Stimulated activated CD4-positive, alpha-beta T cell treated with anti-CD3 and anti-CD28 coated beads, Interleukin-15, amount 100 ng/mL, for 1 hour (primary cell): ENCODE measurements at places on chromosomes 2 and 18.

DNA sequence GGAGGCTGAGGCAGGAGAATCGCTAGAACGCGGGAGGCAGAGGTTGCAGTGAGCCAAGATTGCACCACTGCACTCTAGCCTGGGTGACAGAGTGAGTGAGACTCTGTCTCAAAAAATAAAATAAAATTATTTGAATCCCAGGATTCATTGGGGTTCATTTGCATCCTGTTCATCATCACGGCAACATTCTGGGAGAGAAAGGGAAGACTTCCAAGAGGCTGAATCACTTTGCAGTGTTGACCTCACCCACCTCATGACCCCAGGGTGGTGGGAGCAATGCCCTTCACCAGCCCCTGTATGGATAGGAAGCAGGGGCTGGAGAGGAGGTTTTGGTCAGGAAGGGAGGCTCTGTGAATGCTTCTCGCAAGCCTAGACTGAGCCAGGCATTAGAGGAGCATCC is 195.6 kb downstream of the CTIF start:
- DNase-seq = no peak

DNA sequence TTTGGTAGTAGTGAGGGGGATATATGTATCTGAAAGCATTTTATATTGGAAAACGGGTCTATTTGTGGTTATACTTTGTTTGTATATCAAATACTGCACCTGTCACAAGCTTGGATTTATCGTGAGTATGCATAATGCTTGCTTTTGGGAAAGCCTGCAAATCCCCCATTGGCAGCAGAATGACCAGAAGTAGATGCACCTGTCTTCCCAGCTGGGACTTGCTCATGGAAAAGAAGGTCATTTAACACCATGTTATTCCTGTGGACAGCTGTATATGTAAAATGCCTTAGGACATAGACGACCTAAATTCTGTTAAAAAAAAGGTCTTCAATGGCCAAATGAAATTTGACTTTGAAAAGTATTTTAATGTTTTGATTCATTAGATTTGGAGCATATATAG is 599.4 kb downstream of the XIRP2 start:
- DNase-seq = no peak

DNA sequence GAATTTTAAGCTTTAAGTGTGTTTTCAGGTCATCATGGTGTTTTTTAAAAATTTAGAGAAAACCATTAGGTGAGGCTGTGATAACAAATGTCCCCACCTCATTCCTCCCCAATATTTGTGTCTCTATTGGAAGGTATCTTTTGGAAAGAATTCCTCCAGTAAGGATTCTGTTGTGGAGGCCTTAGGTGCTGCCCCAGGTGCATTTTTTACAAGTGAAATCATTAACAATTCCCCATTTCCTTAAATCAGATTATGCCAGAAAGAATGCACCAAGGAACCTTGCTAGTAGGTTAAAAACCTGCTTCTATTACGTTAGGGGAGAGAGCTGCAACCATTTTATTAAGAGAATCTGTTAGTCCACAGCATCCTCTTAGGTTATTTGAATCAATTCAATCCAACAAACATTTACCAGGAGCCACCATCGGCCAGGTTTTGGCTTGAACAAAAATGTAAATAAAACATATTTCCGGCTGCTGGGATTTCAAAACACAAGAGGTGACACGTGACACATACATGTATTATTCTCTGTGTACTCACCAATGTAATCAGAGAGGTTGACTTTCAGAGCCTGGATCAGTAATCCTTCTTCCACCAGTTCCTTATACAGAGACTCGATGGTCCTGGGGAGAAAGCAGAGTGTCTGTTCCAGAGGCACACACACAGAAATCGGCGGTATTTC is 112.5 kb upstream of the ASB18 start:
- no peak for DNase-seq

- peak; percentile 6 for DNase-seq
These were observed 15.8 kb downstream of the PTPN18 start for GRCh38 chr2:130371723-130372054.

GRCh38 chr2:205024822-205025518 is 479.7 kb downstream of the PARD3B start:
- no peak for DNase-seq

DNA sequence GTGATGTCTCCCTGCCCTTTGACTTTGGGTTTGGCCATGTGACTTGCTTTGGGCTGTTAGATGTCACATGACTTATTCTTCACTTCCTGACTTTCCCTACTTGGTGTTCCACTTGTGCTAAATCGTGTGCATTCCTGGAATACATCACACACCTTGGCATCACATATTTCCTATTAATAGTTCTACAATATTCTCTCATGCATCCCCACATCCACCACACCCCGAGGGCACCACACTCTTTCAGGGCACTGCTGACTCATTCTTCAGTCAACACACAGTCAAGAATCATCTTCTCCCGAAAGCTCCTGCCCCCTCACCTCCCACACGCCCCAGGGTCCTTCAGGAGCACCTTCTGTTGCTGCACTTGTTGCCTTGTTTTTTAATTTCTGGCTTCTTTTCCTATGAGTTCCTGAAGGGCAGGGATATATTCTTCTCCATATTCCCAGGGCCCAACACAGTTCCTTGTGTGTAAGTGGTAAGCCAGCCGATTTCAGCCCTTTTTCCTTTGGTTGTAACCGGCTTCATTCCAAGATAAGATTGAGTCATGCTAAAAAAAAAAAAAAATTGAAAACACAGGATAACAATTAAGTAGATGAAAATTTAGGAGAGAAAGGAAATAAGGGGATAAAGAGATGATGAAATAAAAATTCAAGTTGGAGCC is 341.4 kb downstream of the SLC4A3 start:
- DNase-seq = no peak

DNA sequence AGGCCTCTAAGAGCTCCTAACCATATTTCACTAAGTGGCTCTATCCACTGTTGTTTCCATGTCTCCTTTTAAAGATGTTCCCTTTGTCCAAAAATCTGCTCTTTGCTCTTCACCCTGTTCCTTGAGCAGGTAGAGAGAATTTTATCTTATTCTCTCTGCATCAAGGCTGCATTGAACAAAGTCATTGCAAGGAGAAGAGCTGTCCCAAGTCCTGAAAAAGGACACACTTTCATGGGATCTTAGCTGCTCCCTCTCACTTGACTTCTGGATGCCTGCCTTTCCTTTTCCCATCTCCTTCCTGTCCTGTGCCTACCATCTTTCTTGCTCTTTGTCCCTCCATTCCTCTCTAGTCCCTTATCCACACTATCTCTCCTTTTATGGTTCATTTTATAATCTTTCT is 235.2 kb upstream of the THSD7B start:
- no peak for DNase-seq

DNA sequence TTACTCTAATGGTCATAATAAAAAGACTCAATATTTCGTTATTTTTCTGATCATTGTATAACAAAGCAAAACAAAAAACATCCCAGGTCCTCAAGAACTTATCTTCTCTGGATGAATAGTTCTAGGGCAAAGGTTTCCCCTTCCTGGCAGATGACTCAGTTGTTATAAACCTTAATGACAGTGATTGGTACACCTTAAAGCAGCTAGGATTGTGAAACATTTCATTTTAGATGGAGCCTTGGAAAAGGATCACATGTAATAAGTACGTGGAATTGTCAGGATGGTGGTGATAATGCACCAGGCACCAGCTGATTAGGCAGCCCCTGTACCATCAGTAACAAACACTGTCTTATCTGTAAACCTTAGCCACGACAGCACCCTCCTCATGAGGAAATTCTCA is 47.2 kb downstream of the MEP1B start:
- no peak for DNase-seq

- no peak for DNase-seq
These were observed 165.0 kb downstream of the ANKRD44 start for GRCh38 chr2:197145471-197146056.

- peak; percentile 42 for DNase-seq
These were observed 5.2 kb downstream of the TTC39C start for GRCh38 chr18:24019641-24020331.
